ENCODE measurements at places on chromosomes 12 and 14. TPM values are rescaled to one million over a fixed set of nuclear protein-coding genes. Genes with fewer than 3 reads are reported as not detected.
A peak's percentile ranks its signal among the peaks of the same experiment; 100 is the strongest.

- DNase-seq, result no peak
These were observed 34.4 kb downstream of the RAD52 start for GRCh38 chr12:915090-915489.

GRCh38 chr14:68941820-68942219, 37.3 kb downstream of the ACTN1 start:
- DNase-seq, result peak; percentile 56

DNA sequence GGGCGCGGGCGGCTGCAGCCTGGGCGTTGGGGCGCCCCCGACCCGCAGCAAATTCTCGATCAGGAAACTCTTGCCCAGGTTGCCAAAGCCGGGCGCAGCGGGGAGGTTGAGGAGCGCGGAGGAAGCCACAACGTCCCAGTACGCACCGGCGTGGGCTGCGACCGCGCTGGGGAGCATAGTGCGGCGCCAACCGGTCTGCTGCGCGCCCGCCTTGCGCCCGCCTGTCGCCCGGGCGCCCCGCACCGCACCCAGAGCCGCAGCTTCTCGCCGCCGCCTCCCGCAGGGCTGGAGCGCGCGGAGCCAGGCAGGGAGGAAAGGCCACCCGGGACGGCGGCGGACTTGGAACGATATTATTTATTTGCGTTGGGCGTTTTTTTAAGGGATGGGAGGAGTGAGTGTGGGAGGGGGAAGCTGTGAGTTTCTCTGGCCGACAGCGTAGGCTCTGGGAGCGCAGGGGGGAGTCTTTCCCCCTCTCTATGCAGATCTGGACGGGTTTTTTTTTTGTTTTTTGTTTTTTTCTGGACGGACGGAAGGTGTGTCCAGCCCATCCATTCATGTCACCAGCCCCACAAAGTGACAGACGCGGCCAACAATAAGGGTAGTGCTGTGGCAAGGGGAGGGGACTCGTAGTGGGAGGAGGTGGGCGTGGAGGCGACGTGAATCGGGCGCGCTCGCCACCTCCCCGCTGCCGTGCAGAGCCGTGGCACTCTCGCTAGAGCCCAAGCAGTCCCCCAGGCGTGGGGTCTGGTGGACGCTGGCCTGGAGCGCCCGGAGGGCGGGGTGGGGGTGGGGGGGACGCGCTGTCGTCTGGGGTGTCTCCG, at the start of gene DBX2:
Gene DBX2 (minus strand): TSS at position 349 of the 821 bp plus-strand sequence. CDS start 172 bp downstream, at position 177.
- peak; percentile 0 for DNase-seq

DNA sequence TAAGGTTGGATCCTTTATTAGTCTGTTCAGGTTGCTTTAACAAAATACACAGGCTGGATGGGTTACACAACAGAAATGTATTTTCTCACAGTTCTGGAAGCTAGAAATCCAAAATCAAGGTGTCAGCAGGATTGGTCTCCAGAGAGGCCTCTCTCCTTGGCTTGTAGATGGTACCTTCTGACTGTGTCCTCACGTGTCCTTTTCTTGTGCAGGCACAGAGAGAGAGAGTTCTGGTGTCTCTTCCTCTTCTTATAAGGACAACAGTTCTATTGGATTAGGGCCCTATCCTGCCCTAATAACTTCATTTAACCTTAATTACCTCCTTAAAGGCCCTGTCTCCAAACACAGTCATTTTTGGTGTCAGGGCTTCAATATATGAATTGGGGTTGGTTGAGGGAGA, 4.6 kb upstream of the ANKRD33 start:
- no peak for DNase-seq

GRCh38 chr12:51465491-51465890, 40.9 kb downstream of the SLC4A8 start:
- DNase-seq, result no peak

- peak; percentile 31 for DNase-seq
These were observed 64.3 kb upstream of the DDHD1 start for GRCh38 chr14:53217316-53217994.

DNA sequence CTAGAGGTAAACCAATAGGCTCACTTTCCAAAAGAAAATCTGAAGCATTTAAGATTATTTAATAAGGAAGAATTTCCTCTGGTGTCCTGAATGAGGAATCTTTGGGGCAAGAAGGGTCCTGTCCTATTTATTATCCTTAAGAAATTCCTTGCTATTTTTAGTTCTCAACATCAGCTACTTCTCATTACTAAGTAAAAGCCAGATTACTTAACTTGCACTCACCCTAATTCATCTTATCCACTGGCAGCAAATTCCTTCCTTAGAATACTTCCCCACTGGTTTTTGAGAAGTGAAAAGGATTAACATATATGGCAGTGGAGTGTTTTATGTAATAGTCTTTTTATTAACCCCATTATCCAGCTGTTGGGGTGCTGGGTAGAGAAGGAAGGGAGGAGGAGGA, 767.7 kb downstream of the DIO2 start:
- DNase-seq, result no peak

- no peak for DNase-seq
These were observed 207.4 kb downstream of the EFCAB11 start for GRCh38 chr14:89747126-89747525.

The TM9SF1 gene
- total RNA-seq, result 73.9 TPM

The CEBPE gene
- total RNA-seq, result not detected

The CIDEB gene
- 4.2 TPM for total RNA-seq

The KLRD1 gene
- total RNA-seq, result 0.16 TPM

The POTEM gene
- not detected for total RNA-seq

The KRT83 gene
- not detected for total RNA-seq

Data from fibroblast of the aortic adventitia (primary cell).